T-cell (primary cell): ENCODE measurements at places on chromosomes 2 and 18.

DNA sequence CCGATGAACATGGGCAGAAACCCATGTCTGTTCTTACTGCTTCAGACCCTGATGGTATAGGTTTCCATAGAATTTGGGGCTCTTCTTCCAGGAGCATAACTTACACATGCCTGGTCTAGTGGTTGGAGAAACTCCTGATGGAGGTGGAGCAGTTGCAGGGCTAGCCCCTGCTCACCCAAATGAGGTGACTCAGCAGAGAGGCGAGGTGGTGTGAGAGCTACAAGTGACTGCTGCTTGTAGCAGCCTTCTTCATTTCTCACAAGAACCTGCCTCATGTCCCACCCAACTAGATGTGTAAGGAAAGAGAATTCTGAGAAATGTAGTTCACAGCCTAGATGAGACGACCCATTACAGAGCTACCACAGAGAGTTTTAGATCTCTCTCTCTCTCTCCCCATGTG is 105.3 kb downstream of the ZNF407 start:
- H3K4me3 ChIP-seq: no peak overlapping the region
- no peaks in the 10 kb centered on the region for H3K36me3 ChIP-seq
- no peak for DNase-seq
- no peak overlapping the region for H3K27ac ChIP-seq

- no peaks in the 10 kb centered on the region for H3K4me1 ChIP-seq
- H3K27ac ChIP-seq: no peak overlapping the region
- H3K36me3 ChIP-seq: no peaks in the 10 kb centered on the region
Observed at GRCh38 chr2:118978064-118978463, 36.1 kb downstream of the MARCO start.

DNA sequence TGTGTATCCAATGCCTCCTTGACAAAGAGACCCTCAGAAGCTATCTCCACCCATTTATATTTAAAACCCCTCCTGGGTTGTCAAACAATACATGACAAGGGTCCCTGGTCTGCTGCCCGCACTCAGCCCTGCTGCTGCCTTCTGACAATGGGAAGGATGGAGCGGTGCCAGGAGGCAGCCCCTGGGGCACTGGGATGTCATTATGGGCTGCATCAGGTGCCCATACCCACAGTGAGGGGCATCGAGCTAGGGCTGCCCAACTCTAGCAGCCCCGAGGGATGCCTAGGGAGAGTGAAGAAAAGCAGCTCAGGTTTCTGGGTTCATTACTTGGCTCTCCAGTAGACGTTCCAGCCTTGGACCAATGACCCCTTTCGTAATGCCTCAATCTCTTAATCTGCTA is 301.7 kb downstream of the ALK start:
- H3K4me1 ChIP-seq: no peaks in the 10 kb centered on the region
- H3K27ac ChIP-seq: no peak overlapping the region
- H3K27me3 ChIP-seq: no peaks in the 10 kb centered on the region
- H3K36me3 ChIP-seq: no peaks in the 10 kb centered on the region
- H3K4me3 ChIP-seq: no peak overlapping the region

GRCh38 chr18:14085770-14086457 is 46.3 kb downstream of the ZNF519 start:
- DNase-seq: no peak
- H3K4me1 ChIP-seq: no peaks in the 10 kb centered on the region
- H3K27me3 ChIP-seq: no peaks in the 10 kb centered on the region
- no peak overlapping the region for H3K27ac ChIP-seq
- no peaks in the 10 kb centered on the region for H3K36me3 ChIP-seq
- no peak overlapping the region for H3K4me3 ChIP-seq
